HS-5 (cell line): ENCODE measurements at places on chromosomes 3 and 15.

DNA sequence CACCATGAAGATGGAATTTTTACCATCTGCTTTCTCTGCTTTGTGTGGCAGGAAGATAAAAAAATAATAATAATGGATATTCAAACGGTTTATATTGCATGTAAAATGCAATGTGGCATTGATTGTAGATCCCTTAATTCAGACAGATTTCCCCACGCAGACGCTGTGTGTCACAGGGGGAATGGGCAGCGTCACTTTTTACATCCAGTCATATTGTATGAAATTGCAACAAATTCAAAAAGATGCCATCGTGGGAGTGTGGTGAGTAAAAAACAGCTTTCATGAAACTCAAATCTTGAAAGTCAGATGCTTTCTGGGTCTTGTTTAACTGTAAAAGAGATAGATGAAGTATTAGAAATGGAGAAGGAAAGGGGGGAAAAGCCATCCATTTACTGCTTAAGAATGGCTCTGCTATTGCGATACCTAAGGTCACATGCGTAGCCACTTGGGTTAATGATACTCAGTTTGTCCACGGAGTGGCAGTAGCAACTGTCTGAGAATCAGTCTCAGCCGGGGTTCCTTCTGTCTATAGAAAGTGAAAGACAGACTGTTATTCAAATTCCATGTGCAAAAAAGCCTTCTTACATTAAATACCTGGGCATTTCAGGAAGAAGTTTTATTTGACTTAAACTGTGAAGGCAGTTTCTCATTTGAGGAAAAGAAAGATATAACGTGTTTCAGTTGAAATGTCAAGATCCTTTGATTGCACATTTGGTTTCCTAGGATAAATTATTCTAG lies 28.5 kb downstream of the BTD start:
- peak; percentile 63 for DNase-seq

DNA sequence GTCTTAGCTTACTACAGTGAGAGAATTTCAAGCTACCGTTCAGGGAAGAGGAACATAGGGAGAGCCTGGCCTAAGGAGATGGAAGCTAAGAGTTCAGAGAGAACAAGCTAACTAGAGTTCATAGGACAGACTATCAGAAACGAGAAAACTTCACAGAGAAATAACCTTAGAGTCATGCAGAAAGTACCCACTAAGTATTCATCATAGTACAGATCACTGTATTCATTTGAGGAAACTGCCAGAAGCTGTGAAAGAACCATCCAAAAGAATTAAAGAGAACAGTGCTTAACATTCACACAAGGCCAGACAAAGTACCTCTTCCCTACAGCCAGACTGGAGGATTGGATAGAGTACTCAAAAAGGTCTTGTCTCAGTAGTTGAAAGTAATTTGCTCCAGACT lies 15.2 kb upstream of the GBE1 start:
- DNase-seq = no peak

DNA sequence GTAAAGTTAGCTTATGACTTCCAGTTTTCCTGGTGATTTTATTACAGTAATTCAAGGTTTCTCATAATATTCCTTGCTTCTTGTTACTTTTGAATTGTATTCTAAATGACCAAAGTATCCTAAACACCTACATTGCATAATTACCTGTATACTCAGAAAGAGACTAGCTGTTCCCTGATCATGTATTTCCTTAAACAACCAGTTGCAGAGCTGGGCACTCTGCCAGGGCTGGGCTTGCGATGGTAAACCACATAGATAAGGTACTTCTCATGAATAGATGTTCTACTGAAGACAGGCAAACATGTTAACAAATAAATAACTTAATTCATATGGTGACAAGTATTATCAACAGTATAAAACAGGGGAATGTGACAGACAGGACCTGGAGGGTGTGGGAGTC lies 142.3 kb upstream of the WNT5A start:
- no peak for DNase-seq

DNA sequence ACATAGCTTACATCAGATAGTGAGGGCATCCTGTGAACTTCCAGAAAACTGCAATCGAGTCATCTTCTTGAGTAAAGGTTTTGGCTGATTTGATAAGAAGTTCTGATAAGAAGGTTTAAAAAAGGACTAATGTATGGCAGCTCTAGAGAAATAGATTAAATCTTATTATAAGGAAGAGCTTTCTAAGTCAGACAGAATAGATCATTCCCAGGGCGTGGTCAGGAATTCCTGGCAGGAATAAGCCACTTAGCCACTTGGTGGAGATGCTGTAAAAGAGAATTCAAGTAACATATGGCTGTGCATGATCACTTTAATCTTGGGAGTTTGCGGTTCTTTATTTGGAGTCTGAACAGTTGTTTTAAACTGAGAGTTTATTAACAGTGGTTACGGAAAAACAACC lies 17.4 kb downstream of the PGBD4 start:
- DNase-seq = no peak

DNA sequence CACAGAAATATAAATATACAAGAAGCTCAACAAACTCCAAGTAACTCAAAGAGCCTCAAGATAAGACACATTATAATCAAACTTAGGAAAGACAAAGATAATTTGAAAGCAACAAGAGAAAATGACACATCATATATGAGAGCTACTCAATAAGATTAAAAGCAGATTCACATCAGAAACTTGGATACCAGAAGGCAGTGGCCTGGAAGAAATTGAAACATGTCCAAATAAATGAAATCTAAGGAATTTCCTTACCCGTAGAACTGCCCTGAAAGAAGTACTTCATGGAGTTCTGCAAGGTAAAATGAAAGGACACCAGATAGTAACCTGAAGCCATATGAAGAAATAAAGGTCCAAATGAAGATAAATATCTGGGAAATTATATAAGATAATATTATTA lies 113.9 kb downstream of the LSAMP start:
- no peak for DNase-seq
